ENCODE measurements at places on chromosomes 16 and 17.

DNA sequence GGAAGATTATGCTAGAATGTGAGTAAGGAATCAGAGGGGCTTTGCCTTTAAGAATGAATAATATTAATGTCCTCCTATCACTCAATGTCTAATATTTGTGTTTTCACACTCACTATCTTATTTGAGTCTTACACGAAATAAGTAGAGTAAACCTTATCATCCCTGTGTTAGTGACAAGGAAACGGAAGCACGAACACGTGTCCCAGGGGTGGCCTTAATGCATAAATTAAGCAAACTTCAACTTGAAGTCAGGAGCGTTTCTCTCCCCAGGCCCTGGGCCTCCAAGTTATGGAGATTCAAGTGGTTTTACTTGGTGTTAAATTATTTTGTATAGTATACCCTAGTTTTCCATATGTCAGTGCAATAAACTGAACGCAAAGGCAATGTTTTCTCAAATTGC is 96.0 kb downstream of the WDR59 start:
- DNase-seq = no peak

DNA sequence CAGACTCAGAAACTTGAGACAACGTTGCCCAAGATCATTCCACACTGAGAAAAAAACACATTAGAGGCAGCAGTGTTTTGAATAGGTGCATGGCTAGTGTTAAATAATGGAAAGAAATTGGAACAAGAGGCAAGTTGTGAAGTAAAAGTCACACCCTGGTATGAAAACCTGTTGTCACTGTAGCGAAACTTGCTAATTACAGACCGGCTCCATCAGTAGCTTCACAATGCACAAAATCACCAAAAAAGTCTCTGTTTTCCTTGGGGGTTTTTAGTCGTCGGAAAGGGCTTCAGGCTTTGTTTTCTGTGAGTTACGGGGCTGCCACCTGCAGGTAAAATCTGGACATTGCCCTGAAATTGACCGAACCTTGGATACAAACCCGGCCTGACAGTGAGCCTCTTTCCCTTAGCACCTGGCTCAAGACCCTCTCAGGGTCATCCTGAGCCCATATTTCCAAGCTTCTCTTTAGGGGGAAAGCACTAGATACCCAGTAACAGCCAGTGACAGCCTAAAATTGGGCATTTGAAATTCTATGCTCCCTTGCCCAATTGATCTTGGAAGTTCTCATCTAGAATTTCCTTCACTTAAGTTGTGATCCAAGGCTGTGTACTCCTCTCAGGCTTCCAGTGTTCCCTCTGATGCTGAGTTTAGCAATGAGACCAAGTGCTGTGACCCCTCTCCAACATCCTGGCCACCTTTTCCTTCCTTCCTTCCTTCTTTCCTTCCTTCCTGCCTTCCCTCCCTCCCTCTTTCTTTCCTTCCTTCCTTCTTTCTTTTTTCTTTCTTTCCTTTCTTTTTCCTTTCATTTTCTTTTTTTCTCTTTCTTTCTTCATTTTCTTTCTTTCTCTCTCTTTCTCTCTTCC is 7.2 kb upstream of the GRB2 start:
- peak; percentile 69 for DNase-seq

- DNase-seq = no peak
Measured at GRCh38 chr16:46991729-46992704, 18.5 kb upstream of the DNAJA2 start.

- no peak for DNase-seq
Measured at GRCh38 chr17:82103553-82104451, 5.8 kb upstream of the FASN start.

- no peak for DNase-seq
Measured at GRCh38 chr17:78668847-78669246, 91.7 kb upstream of the DNAH17 start.

DNA sequence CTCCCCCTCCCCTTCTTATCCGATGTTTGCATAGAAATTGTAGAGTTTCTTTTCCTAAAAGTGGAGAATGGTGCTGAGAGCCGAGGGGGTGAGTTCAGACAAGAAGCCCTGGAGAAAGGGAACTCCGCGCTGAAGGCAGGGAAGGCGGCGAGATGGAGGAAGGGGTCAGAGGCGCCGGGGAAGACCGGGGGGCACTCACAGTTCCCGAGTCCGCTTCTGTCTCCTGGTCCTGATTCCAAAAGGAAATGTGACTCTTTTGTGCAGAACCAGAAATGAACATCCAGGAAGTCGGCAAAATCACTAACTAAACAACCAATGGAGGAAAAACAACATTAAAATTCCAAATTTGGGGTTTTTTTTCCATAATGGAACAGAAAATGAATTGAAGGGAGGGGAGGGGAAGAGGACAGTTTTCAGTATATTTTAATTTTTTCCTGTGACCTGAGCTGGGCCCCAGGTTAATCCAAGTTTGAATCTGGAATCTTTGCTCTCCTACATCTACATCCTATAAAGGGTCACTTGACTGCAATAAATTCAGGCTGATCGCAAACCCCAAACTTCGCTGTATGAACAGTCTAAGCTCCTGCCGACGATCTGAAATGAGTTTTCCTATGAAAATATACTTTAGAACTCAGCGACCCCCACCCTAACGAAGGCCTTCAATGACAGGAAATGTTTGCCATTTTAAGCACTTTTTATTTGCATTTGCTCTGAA is 252.3 kb downstream of the C16orf95 start:
- DNase-seq = no peak

DNA sequence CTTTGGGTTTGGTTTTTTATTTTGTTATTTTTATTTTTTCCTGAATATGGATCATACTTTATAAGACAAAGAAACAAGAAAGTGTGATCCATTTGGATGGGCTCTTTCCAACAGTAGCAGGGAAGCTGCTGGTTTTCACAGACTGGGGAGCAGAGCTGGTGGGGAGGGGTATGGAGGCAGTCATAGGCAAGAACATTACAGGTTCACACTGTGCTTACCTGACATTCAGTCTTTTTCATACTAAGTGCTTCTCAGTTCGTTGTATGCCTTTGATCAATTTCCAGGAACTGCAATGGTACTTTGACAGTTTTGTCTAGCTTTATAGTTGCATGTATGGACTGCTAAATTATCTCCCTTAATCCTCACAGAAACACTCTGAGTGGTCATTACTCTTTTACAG is 27.7 kb downstream of the BEAN1 start:
- no peak for DNase-seq

GRCh38 chr16:72270531-72270930 is 98.6 kb upstream of the PMFBP1 start:
- DNase-seq = no peak

- DNase-seq = no peak
Measured at GRCh38 chr17:34255841-34256240, 756 bp downstream of the CCL2 start.

- peak; percentile 87 for DNase-seq
Measured at GRCh38 chr17:48636177-48637018, 10.2 kb upstream of the HOXB9 start.

All from activated naive CD8-positive, alpha-beta T cell treated with anti-CD3 and anti-CD28 coated beads, Interleukin-2, amount 50 U/mL, for 24 hours (primary cell).